ENCODE measurements at places on chromosomes 7 and 10.
A peak's percentile ranks its signal among the peaks of the same experiment; 100 is the strongest.

DNA sequence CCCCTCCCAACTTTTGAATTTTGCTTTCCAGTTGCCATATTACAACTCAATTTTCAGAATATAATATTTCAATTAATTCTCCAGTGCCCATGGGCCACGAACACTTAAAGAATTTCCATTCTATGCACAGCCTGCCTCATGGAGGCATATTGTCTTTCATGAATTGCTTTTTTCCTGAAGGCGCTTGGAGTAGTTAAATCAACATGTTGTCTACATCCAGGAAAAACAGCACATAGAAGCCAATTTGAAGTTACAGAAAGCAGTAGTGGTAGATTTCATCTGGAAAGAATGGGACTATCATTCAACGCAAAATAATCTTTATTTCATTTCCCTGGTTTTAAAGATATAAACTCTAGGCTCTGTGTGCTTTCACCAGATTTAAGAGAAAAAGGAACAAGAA, 106.0 kb downstream of the NRP1 start:
- no peak for DNase-seq

DNA sequence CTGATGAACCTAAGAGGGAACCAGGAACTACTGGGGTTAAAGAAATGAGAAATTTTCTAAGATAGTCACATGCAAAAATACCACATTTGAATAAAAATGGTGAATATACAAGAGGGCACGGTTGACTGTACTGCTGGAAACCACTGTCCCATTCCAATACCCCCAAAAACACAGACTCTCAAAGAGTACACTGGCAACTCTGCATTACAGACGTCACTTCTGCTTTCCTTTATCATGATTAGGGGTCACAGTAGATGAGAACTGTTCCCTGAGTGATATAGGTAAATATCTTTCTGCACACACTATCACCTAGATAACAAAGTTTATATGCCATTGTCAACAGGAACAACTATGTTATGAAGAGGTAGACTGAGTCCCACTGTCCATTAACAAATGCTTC, 69.5 kb downstream of the RAPGEF5 start:
- DNase-seq = no peak

- no peak for DNase-seq
Observed at GRCh38 chr10:88437411-88437810, 145.7 kb downstream of the RNLS start.

DNA sequence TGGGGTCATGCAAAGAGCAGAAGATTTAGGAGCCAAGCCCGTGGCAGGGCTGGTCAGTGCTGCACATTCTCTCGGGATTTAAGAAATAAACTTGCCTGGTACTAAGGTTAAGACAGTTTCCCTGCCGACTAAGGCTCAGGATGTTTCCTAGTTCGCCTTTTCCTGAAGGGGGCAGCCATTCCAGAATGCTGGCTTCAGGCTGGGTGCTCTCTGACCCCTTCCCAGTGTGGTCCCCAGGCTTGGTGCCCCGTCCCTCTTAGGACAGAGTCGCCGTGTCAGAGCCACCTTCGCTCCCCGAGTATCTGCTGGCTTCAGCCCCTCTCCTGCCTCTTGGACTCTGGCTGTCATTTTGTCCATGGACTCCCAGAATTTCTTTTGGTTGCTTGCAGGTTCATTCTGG, 117.2 kb downstream of the ELFN1 start:
- no peak for DNase-seq

DNA sequence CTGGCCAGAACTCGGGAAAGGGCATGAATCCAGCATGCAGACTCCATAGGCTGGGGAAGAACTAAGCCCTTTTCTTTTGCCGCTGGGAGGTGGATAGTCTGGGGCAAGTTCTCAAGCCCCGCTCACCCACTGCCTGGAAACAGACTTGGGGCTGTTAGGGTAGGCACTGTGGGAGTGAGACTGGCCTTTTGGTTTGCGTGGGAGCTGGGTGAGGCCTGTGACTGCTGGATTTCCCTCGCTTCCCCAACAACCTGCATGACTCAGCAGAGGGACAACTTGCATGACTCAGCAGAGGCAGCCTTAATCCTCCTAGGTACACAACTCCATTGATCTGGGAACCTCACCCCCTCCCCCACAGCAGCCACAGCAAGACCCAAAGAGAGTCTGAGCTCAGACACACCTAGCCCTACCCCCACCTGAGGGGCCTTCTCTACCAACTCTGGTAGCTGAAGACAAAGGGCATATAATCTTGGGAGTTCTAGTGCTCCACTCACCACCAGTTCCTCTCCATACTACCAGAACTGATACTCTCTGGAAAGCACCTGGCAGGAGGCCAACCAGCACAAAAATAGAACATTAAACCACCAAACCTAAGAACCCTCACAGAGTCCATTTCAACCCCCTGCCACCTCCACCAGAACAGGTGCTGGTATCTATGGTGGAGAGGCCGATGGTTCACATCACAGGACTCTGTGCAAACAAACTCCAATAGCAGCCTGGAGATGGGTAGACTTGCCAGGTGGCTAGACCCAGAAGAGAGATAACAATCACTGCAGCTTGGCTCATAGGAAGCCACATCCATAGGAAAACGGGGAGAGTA, 81.4 kb upstream of the LAMB4 start:
- DNase-seq = peak; percentile 9

DNA sequence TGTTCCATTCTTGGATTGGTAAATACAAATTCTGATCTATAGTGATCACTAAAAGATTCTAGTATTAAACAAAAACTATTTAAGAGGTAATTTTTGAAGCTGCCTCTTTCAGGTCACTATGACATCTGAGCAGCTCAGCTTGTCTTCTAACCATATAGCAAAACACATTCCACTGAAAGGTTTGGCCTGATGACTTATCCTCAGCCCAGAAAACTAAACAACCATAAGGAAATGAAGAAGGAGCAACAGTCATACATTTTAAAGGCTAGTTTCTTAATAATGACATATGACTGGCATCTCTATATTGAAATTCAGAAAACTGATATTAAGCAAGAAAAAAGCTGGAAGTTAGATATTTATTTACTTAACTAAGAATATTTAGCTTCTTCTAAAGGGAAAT, 24.6 kb downstream of the NT5C2 start:
- no peak for DNase-seq

DNA sequence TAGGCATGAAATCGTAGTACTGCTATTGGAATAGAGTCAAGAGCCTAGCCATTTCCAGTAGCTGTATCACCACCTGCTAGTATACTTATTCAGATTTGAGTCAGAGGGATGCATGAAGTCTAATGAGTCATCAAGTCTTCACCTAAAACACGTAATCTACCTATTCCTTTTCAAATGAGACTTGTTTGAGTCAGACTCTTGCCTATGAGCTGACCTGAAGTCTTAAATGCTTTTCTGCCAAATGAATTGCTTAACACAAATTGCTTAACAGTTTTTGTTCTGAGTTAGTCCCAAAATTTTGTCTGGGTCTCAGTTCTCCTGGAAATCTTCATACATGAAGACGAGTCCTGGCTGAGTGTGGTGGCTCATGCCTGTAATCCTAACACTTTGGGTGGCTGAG, 165.2 kb downstream of the GNAT3 start:
- DNase-seq = no peak

- no peak for DNase-seq
Observed at GRCh38 chr7:38312821-38313220, 39.4 kb upstream of the TARP start.

DNA sequence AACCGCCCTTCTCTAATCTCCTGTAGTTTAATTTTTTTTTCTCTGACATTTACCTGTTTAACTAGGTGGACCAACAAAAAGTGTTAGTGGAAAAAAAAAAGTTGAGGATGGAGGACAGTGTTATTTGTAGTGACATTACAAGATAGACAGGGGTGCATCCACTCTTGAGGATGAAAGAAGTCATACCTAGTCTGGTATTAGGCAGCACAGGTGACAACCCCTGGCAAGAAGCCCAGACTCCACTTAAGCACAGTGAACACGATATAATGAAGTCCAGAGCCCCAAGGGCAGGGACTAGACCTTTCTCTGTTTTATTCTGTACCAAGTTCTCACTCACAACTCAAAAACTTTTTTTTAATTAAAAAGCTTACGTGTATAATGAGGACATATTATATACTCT, 268.4 kb downstream of the GPR37 start:
- DNase-seq = no peak

GRCh38 chr10:3179174-3179573, 6.6 kb upstream of the PITRM1 start:
- no peak for DNase-seq

DNA sequence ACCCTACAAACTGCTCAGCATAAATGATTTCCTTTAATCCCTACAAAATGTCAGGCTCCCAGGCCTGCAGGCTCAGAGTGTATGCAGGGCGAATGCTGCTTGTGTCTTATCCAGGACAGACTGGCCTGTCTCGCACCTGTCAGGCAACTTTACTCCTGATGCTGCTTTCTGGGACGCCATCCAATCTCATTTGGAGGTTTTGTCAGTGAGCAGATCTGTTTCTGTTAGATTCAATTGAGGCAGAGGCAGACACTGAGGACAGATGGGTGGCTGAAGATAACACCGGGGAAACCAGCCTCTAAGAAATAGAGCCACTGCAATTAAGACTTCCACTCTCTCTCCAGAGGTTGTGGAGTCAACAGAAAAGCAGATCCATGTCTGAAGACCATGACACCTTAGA, 115.6 kb downstream of the DPP6 start:
- no peak for DNase-seq

GRCh38 chr10:43885842-43886241, 237.2 kb upstream of the ZNF32 start:
- no peak for DNase-seq

- no peak for DNase-seq
Observed at GRCh38 chr7:14432924-14433323, 443.5 kb upstream of the ETV1 start.

GRCh38 chr7:37977243-37977642, 56.8 kb downstream of the EPDR1 start:
- DNase-seq = no peak

- no peak for DNase-seq
Observed at GRCh38 chr7:48165157-48165556, 6.1 kb upstream of the ABCA13 start.
